ENCODE measurements at places on chromosomes 12 and 14.

- no peak for DNase-seq
Observed at GRCh38 chr12:95796982-95797289, 6.4 kb upstream of the NTN4 start.

DNA sequence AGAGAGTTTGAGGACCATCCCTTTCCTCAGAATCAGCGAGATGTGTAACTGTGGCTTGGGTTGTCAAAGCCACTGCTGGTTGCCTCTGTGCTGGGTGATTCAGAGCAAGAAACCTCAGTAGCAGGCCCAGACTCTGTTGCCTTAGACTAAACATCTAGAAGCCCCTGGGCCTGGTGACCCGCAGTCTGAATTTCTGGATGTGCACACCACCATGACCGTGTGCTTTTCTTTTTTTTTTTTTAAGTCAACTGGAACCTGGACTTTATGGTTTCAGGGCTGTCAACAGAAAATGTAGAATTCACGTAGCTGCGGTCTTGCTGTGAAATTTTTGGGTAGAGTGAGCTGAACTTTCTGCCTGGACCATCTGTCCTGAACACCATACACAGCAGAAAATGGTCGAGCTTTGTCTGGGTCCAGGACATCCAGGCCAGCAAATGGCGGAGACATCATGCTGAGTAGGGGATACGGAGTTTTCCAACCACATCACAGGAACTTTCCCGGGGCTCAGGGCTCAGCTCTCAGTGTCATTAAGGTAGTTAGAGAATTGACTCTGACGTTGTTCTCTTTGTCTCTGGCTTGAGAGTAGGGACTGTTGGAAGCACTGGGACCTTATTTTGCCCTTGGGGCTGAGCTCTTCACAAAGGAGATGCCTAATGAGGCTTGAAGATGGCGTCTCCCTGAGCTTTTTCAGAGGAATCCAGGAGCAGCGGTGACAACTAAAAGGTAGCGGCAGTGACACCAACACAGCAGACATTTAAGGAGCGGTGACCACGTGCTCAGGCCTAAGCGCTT lies 23.0 kb upstream of the BATF start:
- DNase-seq: peak; percentile 70

GRCh38 chr12:110262442-110263388 lies 18.3 kb upstream of the ATP2A2 start:
- DNase-seq: no peak

DNA sequence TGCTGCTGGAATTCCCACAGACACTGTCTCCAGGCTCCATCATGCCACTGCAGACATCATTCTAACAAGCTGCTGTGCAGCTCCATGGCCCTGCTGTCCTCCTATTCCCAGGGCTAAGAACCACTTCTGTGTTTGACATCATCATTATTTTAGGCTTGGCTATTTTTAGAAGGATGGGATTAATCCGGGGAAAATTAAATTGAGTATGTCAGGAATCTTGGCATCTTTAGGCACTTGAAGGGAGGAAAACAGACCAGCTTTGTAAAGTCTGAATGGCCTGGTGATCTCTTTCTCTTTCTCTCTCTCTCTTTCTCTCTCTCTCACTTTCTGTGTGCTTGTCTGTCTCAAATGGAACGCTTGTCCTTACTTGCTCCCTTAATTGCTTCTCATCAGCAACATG lies 568.3 kb upstream of the FLRT2 start:
- DNase-seq: no peak

- DNase-seq: peak; percentile 42
Observed at GRCh38 chr14:90815822-90816662, at the start of gene TTC7B. Gene TTC7B (minus strand): TSS chr14:90816430. CDS start chr14:90816295, 135 bp downstream.

GRCh38 chr12:41944216-41944615 lies 200.5 kb downstream of the GXYLT1 start:
- DNase-seq: no peak

- DNase-seq: no peak
Observed at GRCh38 chr14:55957950-55958349, 160.3 kb upstream of the PELI2 start.

DNA sequence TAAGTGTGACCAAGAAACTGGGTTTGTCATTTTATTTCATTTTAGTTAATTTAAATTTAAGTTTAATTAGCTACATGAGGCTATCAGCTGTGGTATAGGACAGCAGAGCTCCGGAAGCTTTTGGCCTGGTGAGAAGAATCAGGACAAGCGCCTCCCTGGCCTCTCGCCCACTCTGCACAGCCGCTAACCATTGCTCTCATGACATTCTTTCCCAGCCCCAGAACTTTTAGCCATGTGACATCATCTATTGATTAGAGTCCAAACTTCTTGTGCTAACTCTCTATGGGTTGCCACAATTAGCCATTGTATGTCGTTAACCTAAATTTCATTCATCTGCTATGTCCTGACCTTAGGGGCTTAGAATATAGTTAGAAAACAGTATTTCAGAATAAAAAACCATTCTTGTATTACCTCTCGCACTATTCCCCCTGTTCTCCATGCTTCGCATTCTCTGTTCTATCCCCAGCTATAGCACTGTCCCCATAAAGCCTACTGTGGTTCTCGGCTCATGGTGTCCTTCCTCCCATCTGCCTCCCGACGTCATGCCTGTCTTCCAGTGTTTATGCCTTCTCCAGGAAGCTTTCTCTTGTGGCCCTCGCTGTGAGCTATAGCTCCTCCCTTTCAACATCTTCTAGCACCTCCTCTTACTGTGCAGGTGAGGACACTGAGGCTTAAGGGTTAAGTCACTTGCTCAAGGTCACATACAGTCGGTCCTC lies 23.5 kb downstream of the SSH1 start:
- no peak for DNase-seq

DNA sequence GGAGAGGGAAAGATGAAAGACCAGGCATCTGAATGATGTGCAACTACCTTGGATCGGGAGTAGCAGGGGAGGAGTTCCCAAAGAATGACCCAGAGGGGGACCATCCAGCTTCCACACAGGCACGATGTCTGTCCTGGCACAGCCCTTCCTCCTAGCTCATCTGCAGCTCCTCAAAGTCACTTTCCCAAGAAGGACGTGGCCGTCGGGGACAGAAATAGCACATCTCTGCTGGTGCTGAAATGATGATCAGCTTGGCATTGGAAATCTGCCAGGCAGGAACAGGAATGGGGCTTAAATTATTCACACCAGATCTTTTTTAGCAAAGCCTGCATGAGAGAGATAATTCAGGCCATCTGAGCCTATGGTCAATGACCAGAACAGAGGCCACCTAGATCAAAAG lies 41.7 kb downstream of the TSPAN11 start:
- no peak for DNase-seq

GRCh38 chr14:100428727-100429126 lies 105.6 kb downstream of the SLC25A47 start:
- DNase-seq: peak; percentile 50

DNA sequence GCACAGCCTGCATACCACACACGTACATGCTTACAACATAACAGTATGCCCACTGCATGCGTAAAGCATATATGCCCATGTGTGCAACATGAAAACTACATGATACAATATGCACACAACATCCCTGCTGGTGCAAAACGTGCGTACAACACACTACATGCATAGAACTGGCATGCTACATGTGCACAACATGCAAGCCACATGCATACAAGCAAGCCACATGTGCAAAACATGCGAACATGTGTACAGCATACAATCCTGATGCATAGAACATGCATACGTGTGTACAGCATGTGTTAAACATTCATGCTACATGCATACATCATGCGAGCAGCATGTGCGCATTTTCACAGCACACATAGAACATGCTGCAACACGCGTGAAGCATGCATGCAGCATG lies 8.4 kb upstream of the TMTC1 start:
- DNase-seq: no peak

DNA sequence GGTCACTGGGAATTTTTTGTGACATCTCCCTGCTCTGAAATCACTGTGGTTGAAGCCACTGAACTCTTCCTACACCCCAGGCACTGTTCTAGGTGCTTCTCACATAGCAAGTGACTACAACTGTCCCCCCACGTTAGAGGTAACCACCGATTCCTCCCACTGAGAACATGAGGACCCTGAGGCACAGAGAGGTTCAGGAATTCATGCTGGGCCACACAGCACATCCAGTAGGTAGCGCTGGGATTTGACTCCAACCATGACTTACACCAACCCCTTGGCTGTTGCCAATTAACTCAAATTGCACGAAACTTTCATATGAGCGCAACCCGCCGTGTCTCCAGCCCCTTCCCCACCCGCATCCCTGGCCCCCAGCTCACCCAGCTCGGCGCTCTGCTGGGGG lies 105.2 kb downstream of the RFLNA start:
- no peak for DNase-seq

GRCh38 chr12:24888813-24889212 lies 60.1 kb downstream of the BCAT1 start:
- no peak for DNase-seq

- DNase-seq: no peak
Observed at GRCh38 chr12:117501076-117501869, 139.8 kb upstream of the NOS1 start.

DNA sequence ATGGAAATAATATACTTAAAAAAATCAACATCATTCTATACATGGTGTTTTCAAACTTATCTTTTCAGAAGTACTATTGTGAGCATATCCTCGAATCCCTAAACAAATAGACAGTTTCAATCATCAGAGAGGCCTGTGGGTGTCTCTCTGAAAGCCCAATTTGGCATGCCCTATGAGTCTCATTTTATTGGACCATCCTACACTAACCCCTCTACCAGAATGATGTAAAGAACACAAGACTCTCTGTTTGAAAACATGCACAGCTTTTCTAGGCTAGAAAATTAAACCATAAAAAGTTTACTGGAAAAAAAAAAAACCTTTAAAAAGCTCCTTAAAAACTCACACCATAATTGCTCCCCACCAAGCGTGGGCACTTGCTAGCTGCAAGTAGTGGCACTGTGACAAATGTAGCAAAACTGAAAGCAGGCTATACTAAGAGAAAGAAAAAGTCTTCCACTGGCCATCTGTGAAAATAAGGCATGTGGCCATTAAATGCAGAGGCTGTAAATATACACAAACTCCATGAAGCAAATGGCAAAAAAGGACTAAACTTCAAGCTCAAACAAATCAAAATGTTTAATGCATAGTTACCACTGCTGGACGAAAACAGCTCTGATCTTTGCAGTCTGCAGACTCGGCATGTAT lies 394.2 kb downstream of the SOX5 start:
- DNase-seq: no peak

DNA sequence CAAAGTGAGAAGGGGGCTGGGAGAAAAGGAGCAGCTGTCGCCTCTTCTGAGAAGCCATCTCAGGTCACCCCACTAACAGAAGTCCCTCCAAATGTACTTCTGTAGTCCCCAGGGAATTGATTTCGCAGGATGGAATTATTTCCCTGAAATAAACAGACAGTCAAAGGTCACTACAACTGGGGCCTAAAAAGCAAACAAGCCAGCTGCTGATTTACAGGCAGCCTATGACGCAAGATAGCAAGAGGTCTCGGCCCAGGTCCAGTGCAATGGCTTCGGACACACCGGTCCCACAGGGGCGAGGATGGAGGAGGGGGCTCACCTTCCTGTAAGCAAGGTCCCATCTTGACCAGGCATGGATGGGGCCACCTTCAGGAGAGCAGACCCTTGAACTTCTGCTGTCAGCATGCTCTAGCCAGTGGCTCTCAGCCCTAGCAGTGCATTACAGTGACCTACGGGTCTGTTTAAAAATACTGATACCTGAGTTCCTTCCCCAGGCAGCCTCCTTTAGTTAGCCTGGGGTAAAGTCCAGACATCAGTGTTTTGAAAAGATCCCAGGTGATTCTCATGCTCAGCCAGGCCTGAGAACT lies 18.1 kb downstream of the NUAK1 start:
- DNase-seq: no peak

DNA sequence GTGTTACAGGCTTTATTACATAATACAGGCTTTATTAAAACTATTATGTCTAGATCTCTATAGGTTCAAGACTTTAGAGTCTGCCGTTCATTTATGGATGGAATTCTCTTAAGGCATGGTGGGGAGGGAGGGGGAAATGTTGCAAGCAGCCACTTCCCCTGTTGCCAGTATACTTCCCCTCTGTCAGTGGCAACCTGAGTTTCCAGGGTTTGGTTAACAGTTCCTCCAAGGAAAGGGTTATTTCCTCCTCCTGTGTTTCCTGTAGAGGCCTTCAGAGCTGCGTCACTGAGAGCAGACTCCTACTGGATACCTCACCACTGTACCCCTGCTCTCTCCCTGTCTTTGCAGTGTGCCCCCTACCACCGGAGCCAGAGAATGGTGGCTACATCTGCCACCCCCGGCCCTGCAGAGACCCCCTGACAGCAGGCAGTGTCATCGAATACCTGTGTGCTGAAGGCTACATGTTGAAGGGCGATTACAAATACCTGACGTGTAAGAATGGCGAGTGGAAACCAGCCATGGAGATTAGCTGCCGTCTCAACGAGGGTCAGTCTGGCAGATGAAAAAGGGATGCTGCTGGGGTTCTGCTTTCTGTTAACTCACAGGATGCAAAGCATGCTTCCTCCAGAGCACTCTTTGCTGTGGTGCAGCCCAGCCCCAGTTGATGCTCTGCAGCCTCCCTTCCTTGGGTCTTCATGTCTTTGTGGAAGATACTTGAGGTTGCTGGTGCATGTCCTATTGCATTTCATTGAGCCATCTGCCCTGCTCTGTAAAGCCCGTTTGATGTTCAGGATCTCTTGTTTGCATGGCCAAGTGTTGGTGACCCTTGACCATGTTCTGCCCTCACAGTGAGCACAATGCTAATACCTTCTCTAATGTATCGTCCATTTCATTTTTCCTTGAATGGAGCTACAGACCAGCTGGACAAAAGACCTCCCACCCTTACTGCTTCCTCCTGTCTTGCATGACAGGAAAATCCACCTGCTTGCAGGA lies 63.6 kb upstream of the SRSF5 start:
- DNase-seq: no peak

- DNase-seq: no peak
Observed at GRCh38 chr12:131118371-131118770, 164.7 kb downstream of the ADGRD1 start.

DNA sequence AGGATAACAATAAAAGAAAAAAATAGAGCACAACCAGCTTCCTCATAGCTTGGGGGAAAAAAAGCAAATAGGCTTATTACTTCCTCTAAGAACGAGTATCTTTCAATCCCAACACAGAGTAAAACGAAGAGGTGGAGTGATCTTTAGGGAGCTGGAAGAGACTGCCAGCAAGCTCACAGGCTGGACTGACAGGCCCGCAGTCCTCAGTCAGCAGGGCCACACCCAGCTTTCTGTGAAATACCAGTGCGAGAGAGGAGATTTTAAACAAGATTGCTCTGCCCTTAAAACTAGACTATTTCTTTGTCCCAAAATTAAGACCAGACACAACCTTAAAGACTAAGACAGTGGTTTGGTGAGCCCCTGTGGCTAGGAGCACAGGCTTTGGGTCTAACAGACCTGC lies 32.9 kb downstream of the SETD3 start:
- DNase-seq: no peak

- DNase-seq: no peak
Observed at GRCh38 chr12:103093499-103094106, 136.1 kb downstream of the ASCL1 start.

- DNase-seq: no peak
Observed at GRCh38 chr12:112243255-112244110, 118.1 kb downstream of the TRAFD1 start.

GRCh38 chr14:52338051-52338681 lies 24.1 kb downstream of the PTGER2 start:
- DNase-seq: no peak

GRCh38 chr14:80346395-80346794 lies 135.1 kb upstream of the DIO2 start:
- DNase-seq: no peak
